ENCODE measurements at places on chromosomes 7 and 10. TPM values are rescaled to one million over a fixed set of nuclear protein-coding genes. Genes with fewer than 3 reads are reported as not detected.

DNA sequence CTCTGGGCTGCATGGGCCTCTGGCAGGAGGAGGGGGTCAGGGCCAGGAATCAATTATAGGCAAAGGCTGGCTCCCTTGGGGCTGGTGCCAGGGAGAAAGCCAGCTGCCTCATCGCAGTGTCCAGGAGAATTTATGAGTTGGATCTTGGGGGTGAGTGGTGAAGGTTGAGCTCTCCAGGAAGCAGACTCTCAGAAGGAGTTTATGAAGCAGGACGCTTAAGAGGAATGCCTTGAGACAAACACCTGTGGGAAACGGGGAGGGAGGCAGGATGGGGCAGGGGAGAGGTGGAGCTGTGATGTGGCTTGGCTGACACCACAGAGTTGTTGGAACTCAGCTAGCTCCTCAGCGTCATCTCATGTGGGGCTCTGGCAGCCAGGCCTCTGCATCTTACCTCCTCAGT lies 428.5 kb downstream of the RPS24 start:
- no peak for DNase-seq

DNA sequence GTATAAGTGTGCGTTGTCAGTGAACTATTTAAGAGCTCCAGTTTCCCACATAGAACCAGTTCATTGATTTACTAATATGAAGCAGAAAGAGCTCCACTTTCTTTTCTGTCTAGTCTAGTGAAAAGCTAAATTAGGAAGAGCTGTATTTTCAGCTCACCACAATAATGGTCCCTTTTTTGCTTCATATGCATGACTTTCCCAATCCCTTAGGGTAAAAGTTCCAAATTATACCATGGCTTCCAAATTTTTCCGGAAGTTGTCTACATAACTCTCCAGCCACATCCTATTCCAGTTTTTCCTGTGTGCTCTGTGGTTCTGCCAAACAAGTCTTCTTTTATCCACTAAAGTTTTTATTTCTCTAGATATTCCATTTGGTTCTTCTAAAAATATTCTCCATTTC lies 685.2 kb downstream of the REEP3 start:
- no peak for DNase-seq

- DNase-seq: no peak
Observed at GRCh38 chr10:17768957-17769356, 17.0 kb downstream of the TMEM236 start.

The PRKCQ gene
- 9.5 TPM for total RNA-seq

The PVRIG gene
- total RNA-seq: not detected

The FAM25G gene
- total RNA-seq: 2.9 TPM

Measured in mammary epithelial cell (primary cell).